ENCODE measurements at places on chromosomes 13 and 19. TPM values are rescaled to one million over a fixed set of nuclear protein-coding genes. Genes with fewer than 3 reads are reported as not detected.

- DNase-seq = no peak
- H3K27me3 ChIP-seq = no peaks in the 10 kb centered on the region
- H3K36me3 ChIP-seq = no peaks in the 10 kb centered on the region
- H3K27ac ChIP-seq = no peak overlapping the region
Observed at GRCh38 chr13:77521595-77522367, 13.7 kb upstream of the SCEL start.

GRCh38 chr19:57850553-57851017 lies 926 bp downstream of the ZNF587 start:
- H3K4me1 ChIP-seq = peaks cover 6% of the 10 kb centered on the region
- no peaks in the 10 kb centered on the region for H3K27me3 ChIP-seq
- peaks cover 30% of the 10 kb centered on the region for H3K36me3 ChIP-seq
- peak; percentile 72 for DNase-seq
- peak overlapping the region; percentile 85 for H3K27ac ChIP-seq

DNA sequence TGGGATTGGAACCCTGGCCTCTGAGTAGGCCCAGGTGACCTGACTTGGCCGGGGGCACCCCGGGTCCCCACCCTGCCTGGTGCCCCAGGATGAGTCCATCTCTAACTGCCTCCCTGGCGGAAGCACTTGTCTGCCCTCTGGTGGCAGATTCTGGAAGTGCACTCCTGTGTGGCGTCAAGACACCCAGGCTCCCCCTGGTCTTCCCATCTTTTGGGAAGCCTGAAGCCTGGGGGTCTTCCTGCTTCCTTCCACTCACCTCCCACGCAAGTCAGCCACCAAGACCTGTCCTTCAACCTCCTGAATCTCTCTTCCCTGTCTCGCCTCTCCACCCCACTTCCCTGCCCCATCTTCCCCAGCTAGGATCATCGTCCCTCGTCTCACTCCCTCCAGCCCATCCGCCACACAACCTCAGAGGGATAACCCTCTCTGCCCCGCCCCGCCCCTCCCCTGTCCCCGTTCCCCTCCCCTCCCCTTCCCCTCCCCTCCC lies 7.4 kb downstream of the RABAC1 start:
- peak; percentile 89 for DNase-seq
- H3K27me3 ChIP-seq = no peaks in the 10 kb centered on the region
- H3K4me3 ChIP-seq = no peak overlapping the region
- H3K27ac ChIP-seq = no peak overlapping the region
- no peaks in the 10 kb centered on the region for H3K4me1 ChIP-seq

- no peaks in the 10 kb centered on the region for H3K36me3 ChIP-seq
- H3K4me3 ChIP-seq = peak overlapping the region; percentile 38
- H3K27me3 ChIP-seq = no peaks in the 10 kb centered on the region
- H3K4me1 ChIP-seq = no peaks in the 10 kb centered on the region
- DNase-seq = no peak
Observed at GRCh38 chr19:58054901-58055874, 3.9 kb upstream of the ZNF135 start.

GRCh38 chr19:1489463-1490310 lies 463 bp downstream of the PCSK4 start:
- DNase-seq = no peak
- peak overlapping the region; percentile 76 for H3K27ac ChIP-seq
- H3K4me3 ChIP-seq = peak overlapping the region; percentile 59

DNA sequence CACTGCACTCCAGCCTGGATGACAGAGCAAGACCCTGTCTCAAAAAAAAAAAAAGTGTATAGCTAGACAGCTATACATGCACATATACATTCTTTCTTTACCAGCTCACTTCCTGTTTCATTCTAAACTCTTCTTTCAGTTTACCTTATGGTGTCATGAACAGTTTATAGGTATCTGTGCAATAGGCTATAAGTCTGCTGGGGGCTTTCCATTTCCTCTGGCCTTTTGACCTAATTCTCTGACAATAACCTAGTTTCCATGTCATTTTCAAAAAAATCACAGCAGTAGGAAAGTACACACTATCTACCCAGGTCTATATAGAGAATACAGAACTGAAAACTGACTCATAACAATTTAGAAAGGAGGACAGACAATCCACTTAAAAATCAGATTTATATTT lies 24.4 kb upstream of the URAD start:
- H3K36me3 ChIP-seq = no peaks in the 10 kb centered on the region
- no peak overlapping the region for H3K27ac ChIP-seq
- no peaks in the 10 kb centered on the region for H3K27me3 ChIP-seq

Gene EHD2
- 29.5 TPM for total RNA-seq

- no peaks in the 10 kb centered on the region for H3K4me1 ChIP-seq
- H3K27me3 ChIP-seq = no peaks in the 10 kb centered on the region
- no peak for DNase-seq
- H3K4me3 ChIP-seq = no peak overlapping the region
- H3K27ac ChIP-seq = no peak overlapping the region
Observed at GRCh38 chr13:44710576-44710975, 134.4 kb upstream of the TSC22D1 start.

Gene IRF3
- 98.6 TPM for total RNA-seq

- no peak overlapping the region for H3K27ac ChIP-seq
- H3K36me3 ChIP-seq = no peaks in the 10 kb centered on the region
- no peak for DNase-seq
- no peaks in the 10 kb centered on the region for H3K4me1 ChIP-seq
- no peak overlapping the region for H3K4me3 ChIP-seq
Observed at GRCh38 chr19:29104605-29105241, 108.2 kb downstream of the UQCRFS1 start.

Gene CYP2A13
- total RNA-seq = not detected

- H3K4me1 ChIP-seq = peaks cover 4% of the 10 kb centered on the region
- H3K27ac ChIP-seq = no peak overlapping the region
- no peaks in the 10 kb centered on the region for H3K36me3 ChIP-seq
- peak; percentile 83 for DNase-seq
Observed at GRCh38 chr13:107205318-107206104, 637.6 kb upstream of the ARGLU1 start.

Gene GARIN5A
- total RNA-seq = not detected

- peaks cover 8% of the 10 kb centered on the region for H3K4me1 ChIP-seq
- H3K27ac ChIP-seq = no peak within 1 kb of the TSS
- DNase-seq = no peak
- no peaks in the 10 kb centered on the region for H3K27me3 ChIP-seq
- H3K36me3 ChIP-seq = no peaks in the 10 kb centered on the region
Observed at GRCh38 chr19:48755084-48755641, at the start of gene FGF21. Gene FGF21 (plus strand): TSS chr19:48755524. CDS start chr19:48756237, 713 bp downstream.

Gene CLEC17A
- total RNA-seq = not detected

Measured in Peyer's patch (tissue), 4 donors.